Renal cortex interstitium (tissue), 15 donors: ENCODE measurements at places on chromosomes 5 and 9.

- no peak for DNase-seq
Observed at GRCh38 chr9:114166614-114167572, 11.6 kb downstream of the COL27A1 start.

- no peak for DNase-seq
Observed at GRCh38 chr9:36258996-36259533, 817 bp upstream of the GNE start.

DNA sequence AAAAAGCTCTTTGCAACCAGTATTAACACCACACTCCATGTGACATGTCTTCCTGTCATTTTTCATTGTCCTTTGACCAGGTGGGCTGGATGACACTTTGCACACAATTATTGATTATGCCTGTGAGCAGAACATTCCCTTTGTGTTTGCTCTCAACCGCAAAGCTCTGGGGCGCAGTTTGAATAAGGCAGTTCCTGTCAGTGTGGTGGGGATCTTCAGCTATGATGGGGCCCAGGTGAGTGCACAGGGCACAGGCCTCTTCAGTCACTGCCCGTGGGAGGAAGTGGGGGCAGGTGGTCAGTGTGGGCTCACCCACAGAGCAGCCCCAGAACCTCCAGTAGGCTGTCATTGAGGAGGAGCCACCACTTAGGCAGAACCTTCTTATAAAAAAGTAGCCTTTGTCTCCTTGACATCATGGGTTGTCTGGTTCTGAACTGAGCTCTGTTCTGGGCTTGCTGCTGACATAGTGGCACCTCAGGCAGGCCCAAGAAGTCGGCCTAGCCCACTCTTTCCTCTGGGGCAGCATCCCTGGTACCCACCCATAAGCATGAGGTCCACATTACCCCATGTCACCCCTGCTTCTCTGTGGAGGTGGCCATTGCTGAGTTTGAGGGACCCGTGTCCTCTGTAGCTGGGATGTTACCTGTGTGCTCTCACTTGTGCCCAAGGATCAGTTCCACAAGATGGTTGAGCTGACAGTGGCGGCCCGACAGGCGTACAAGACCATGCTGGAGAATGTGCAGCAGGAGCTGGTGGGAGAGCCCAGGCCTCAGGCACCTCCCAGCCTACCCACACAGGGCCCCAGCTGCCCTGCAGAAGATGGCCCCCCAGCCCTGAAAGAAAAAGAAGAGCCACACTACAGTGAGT, 39.3 kb downstream of the SECISBP2 start:
- DNase-seq: no peak

GRCh38 chr9:105232207-105232606, 12.2 kb upstream of the SLC44A1 start:
- DNase-seq: no peak

DNA sequence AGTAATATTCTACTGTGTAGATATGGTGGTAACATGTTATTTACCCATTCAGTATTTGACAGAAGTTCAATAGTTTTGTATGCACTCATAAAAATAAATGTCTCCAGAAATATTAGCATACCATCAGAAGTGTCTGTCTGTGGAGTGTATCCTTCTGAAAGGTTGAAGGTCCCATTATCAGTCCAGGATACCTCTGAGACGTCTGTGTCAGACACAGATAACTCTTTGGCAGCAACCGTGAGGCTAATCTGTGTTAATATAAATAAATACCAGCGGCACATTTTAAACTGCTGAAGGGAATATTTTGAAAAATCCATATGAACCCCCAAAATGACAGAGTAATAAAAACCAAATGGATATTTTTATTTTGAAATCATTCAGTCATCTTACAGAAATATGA, 11.9 kb upstream of the ZNF622 start:
- no peak for DNase-seq
